ENCODE measurements at places on chromosomes 2 and 18.

- DNase-seq: no peak
Measured at GRCh38 chr18:52813635-52814416, 473.8 kb downstream of the DCC start.

DNA sequence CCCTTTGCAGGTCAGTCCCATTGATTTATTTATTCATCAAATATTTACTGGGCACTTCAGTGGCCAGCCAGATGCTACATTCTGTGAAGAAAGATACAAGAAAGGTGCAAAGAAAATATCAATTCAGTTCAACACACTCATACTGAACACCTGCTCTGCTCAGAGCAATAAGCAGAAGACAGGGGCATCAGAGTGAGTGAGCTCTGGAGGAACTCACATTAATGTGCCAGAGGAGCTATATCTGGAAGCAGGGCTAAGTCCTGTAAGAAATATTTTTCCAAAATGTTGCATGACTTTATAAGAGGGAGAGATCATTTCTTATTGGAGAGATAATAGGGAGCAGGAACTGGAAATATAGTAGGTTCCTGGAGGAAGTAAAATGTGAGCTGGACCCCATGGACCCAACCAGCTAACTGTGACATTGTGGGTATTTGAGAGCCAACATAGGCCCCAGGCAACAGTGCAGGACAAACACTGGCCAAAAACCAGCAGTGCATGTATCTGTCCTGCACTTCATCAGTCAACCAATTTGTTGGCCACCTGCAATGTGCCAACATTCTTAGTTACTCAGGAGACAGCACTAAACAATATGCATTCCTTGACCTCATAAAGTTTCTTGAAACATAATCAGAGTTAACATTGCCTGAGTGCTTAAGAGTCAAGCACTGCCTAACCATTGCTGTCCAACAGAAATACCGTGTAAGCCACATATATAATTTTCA is 102.7 kb upstream of the PTPRM start:
- no peak for DNase-seq

DNA sequence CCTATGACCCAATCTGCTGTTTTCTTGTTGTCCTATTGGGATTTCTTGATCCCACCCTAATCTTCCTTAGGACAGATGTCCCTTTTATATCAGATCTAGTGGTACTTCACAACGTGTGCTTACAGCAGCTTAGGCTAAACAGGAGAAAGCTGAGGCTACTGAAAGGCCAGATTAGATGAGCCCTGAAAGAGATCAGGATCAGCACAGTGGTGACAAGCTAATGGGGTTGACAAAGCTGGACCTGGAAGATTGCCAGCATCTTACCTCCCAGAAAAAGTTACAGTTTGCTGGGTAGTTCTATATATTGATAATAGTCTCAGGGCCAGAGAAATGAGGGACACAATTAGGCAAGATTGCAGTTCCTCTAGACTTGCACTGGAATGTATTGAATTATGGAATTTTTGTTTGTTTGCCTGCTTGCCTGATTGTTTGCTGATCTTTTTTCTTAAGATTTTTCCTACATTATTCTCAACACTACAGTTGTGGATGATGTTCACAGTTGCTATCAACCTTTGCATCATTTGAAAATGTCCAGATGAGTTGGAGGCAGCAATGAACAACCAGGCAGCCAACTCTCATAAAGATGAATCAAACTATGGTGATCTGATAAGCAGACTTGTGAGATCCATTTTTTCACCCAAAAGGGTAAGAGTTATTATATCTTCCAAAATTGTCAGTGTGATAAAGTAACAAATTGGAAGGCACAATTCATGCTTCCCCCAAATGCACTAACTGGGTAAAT is 49.1 kb upstream of the PIK3C3 start:
- no peak for DNase-seq

DNA sequence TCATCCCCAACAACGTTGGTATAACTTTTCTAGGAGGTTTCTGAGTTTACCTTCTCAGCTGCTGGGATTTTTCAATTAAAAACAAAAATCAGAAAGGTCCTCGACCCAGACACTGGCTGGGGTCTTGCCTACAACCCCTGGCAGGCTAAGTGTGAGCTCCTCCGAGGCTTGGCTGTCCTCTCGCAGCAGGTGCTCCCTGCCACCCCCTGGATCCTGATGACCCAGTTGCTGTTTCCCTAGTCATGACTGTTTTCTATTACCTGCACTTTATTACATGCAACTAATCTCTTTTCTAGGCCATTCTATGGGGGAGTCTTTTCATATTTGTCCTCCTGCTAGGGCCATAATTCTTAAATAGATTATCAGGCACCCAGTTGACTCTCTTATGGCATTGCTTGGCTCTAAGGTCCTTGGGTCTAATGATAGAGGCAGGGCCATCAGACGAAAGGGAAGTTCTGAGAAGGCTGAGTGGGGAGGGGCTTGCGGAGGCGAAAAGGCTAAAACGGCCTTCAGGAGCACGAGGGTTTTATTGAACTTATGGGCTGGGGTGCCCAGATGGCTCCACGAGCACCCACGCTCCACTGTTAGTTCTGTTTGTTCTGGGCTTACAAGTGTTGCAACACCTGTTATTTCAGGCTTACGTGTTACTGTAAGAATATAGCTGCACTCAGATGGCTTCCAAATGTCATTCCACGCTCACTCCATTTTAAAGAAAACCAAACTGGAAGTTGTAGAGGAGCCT is 166.0 kb downstream of the NCK2 start:
- DNase-seq: no peak

DNA sequence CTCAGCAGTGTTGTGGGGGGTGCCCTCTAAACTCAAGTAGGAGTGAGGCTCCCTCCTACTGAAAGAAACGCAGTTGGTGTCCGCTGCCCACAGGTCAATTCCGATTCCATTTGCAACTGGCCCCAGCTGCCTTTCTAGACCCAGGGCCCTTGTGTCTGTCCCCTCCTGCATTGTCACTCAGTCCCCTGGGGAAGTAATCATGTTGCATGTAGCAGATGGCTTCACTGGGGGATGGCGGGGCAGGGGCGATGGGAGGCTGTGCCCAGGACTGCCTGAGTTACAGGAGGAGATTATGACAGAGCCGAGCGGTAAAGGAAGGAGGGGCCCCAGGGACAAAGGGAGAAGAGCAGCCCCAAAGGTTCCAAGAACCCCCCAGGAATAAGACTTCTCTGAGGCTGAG is 62.5 kb upstream of the SH3RF3 start:
- no peak for DNase-seq

GRCh38 chr18:1906421-1906820 is 664.9 kb downstream of the METTL4 start:
- DNase-seq: no peak

DNA sequence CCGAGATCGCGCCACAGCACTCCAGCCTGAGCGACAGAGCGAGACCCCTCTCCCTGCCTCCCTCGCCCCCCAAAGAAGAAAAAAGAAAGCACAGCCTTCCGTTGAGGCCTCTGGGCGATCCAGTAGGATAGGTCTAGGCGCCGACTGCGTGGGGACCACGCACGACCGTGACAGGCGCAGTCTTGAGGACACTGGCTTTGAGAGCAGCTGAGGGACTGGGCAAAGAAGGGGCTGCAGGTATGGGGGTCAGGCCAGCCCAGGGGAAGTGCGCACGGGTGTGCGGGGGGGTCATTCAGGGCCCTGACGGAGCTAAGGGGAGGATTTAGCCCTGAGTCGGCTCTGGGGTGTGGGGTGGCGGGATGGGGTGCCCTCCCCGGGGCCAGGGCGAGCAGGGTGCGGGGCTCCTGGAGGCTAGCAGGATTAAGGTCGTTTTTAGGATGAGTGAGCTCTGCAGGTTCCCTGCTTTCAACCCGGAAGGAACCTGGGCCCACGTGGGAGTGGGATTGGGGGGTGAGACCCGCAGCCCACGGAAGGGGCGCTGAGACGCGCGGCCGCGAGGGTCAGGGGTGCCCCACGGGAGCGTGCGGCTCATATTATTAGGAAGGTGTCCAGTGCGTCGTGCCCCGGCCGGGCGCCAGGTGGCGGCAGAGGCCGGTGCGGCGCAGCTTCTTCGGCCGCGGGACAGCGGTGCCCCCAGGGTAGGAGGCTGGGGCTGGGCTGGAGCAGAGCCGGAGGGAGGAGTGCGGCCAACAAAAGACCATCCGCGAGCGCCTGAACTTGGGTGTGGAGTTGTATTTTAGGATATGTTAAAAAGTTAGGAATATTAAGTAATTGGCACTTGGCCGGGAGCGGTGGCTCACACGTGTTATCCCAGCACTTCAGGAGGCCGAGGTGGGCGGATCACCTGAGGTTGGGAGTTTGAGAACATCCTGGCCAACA is 20.5 kb upstream of the ZNF236 start:
- DNase-seq: peak; percentile 39

DNA sequence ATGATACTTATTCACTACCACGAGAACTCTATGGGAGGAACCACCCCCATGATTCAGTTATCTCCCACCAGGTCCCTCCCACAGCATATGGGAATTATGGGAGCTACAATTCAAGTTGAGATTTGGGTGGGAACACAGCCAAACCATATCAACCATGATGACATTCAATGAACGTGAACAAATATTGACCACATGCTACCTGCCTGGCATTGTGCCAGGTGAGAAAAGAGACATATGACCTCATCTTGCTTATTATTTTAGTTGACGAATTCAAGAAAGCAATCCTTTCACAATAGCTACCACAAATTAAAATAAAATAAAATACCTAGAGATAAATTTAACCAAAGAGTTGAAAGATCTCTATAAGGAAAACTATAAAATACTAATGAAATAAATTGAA is 286.5 kb upstream of the CRIM1 start:
- DNase-seq: no peak

- DNase-seq: no peak
Measured at GRCh38 chr2:135664623-135665068, 77.0 kb upstream of the UBXN4 start.

DNA sequence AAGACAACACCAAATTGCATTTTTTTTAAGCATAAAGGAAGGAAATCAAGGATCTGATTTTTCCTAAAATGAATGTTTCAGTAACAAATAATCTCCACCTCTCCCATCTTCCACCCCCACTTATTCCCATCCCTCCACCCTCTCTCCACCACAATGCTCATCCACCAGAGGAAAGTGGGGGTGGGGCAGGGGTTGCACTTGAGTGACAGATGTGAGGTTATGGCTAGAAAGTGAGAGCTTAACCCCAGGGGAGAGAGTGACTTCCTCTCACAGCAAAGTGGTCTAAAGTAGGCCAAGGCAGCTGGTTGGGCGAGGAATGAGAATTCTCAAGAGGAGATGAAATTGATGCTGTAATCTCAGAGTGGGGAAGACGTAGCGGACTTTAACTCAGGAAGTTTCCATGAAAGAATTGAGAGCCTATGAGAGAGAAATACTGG is 104.7 kb downstream of the HNRNPLL start:
- DNase-seq: no peak

GRCh38 chr2:28373854-28374253 is 18.8 kb upstream of the FOSL2 start:
- no peak for DNase-seq

DNA sequence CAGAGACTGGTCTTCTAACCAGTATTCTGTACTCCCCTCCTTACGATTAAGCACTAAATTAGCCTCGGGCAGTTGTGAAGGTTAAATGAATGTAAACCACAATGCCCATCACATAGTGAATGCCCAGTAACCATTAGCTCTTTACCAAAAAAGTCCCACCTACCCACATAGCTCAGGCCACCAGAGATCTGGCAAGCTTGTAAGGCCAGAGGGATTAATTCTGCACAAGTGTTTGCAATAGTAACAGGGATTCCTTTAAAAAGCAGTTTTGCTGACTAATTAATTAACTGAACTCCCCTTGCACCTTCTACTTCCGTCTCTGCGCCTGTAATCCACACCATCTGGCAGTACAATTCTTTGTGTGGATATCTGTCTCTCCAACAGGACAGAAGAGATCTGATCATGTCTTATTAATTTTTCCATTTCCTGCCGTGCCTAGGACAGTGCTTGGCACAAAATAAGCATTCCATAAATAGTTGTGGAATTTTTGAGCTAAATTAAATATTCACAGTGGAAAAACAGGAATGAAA is 36.2 kb upstream of the IGFBP2 start:
- no peak for DNase-seq

DNA sequence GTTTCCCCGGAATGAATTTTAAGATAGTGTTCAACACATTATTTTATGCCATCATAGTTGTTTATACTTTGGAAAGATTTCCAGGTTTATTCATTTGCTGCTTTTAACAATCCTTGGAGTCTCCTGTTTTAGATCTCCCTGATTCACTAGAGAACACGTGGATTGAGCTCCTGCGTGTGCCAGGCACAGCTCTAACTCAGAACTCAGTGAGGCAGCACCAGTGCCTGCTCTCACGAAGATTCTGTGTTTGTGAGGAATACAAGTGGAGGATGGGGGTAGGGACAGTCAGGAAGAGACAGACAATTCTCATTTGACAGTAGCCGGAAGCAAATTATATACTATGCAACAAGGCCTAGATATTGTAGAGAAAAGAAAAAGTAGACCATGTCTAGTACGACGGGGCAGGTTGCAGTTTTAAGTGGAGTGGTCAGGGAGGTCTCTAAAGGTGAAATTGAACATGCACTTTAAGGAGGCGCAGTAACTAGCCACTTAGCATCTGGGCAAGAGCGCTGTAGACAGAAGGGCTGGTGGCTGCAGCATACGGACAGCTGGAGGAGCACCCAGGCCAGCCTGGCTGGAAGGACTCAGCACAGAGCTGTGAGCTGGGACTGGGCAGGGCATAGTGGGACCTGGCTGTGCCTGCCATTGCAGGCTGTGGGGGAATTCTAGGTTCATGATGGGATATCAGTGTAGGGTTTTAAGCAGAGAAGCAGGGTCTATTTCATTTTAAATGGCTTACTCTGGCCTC is 24.3 kb downstream of the RNF144A start:
- no peak for DNase-seq

DNA sequence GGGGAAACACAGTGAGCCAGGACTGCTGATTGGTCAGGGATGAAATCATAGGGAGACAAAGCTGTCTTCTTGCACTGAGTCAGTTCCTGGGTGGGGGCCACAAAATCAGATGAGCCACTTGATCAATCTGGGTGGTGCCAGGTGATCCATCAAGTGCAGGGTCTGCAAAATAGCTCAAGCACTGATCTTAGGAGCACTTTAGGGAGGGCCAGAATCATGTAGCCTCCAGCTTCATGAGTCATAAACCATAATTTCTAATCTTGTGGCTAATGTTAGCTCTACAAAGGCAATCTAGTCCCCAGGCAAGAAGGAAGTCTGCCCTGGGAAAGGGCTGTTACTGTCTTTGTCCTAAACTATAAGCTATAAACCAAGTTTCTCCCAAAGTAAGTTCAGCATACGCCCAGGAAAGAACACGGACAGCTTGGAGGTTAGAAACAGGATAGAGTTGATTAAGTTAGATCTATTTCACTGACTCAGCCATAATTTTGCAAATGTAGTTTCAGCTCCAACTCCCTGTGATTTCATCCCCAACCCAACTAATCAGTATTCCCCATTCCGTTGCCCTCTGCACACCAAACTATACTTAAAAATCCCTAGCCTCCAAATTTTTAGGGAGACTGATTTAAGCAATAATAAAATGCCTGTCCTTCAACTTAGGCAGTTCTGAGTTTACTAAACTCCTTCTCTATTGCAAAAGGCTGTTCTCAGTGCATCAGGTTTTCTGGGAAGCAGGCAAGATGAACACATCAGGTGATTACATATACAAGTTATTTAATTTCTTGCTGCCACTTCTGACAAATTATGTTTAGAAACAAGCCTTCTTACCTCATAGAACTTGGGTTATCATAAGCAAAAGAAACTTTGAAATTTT is 226.9 kb upstream of the SPOPL start:
- DNase-seq: no peak

Data from activated CD4-positive, alpha-beta T cell treated with anti-CD3 and anti-CD28 coated beads for 4 hours (primary cell).